RWPE2 (cell line): ENCODE measurements at places on chromosomes 6 and 20.

- peak; percentile 99 for DNase-seq
These were observed 42.6 kb downstream of the KIAA1755 start for GRCh38 chr20:38217791-38218565.

DNA sequence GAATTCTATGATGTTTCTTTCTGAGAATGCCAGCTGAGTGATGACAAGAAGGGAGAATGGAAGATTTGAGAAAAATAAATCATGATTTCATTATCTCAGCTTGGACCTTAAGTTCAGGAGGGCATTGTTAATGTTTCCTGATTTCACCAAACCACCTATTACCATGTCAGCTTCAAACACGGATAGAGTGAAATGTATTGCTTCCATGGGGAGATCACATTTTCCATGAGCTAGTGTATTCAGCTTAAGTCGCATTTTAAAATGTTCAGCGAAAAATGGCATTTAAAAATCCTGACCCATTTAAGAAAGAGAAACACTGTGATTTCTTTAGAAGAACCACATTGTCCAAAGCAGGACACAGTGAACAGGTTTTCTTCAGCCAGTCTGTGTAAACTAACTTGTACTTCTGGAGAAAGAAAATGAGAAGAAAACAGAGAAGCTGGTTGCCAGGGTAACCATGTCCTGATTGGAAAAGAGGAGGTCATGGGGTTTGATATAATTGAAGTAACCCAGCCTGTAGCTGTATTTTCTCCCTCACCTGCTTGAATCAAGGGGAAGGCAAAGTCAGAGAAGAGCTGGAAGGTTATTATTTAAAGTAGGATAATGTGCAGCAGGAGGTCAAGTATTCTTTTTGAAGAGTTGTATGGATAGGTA is 684.1 kb upstream of the NRSN1 start:
- DNase-seq, result no peak

GRCh38 chr20:58652606-58653294 is 1.7 kb downstream of the STX16 start:
- DNase-seq, result peak; percentile 25

- no peak for DNase-seq
These were observed 44.1 kb downstream of the NHSL1 start for GRCh38 chr6:138454981-138455706.

GRCh38 chr6:166119116-166119911 is 48.3 kb downstream of the TBXT start:
- DNase-seq, result no peak

- no peak for DNase-seq
These were observed 338 bp downstream of the RWDD1 start for GRCh38 chr6:116571683-116572000.

- DNase-seq, result no peak
These were observed 174.0 kb upstream of the MAN1A1 start for GRCh38 chr6:119523556-119523955.

GRCh38 chr6:137315081-137315480 is 95.9 kb upstream of the IFNGR1 start:
- no peak for DNase-seq

DNA sequence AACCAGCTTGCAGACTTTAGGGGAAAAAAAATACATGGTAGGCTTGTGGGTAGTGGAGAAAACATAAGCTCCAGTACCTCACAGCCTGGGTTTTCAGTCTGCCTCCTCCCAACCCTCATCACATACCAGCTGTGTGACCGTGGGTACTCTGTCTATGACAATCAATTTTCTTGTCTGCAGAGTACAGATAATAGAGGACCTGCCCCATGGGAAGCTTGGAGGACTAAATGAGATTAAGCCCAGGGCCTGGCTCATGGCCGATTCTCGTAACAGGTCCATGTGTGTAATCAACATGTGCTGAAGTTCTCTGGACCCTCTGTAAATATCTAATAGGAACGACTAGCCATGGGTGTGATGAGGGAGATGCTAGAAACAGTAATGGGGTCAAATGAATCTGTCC is 34.0 kb downstream of the NT5E start:
- DNase-seq, result no peak

DNA sequence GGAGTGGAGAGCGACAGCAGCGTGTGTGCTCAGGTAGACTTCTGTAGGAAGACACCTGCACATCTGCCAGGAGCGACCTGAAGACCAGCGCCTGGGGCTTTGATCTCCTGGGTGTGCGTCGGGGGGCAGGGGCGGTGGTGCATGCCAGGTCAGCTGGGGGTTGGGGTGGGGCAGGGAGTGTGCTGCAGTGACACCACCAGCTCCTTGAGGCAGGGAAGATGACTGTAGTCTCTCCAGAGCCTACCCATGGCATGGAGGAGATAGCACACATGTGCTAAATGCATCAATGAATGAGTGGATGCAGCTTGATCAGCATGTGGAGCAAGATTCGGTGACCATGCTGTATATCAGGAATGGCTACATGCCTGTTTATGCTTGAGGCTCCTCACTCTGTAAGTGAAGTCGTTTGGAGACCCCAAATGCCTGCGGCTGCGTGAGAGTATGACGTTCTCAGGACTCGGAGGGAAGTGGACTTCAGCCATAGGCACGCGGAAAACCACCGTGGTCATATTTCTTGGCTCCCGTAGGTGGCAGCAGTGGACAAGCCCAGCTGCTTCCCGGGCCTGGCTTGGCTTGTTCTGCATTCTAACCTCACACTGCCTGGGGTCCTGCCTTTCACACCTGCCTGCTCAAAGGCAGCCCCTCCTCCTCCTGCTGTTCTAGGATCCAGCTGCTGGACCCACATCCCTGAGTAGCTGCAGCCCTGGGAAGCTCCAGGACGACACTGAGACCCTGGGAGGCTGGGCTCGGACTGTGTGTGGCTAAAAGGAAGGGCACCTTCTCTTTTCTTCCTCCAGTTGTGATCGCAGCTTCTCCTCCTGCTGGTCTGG is 39.4 kb upstream of the KCNK16 start:
- no peak for DNase-seq

GRCh38 chr20:57960803-57961575 is 251.2 kb upstream of the PMEPA1 start:
- no peak for DNase-seq

DNA sequence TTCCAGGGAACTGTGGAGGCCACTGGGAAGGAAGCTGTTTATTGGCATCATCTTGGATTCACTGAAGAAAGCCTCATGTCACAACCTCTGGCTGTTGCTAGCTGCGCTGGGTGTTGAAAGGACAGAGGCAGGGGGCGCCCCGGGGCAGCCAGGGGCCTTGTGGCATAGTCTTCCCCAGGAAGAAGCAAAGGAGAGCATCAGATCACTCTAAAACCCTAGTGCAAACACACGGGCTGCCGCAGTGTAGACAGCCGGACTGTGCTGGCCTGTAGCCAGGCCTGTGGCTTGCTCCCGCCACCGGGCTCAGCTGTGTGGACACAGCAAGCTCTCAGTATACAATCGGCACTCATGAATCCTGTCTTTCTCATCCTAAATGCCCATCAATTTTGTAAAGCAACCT is 23.8 kb upstream of the SMOC2 start:
- DNase-seq, result no peak

GRCh38 chr20:600736-601135 is 9.4 kb downstream of the TCF15 start:
- DNase-seq, result no peak

DNA sequence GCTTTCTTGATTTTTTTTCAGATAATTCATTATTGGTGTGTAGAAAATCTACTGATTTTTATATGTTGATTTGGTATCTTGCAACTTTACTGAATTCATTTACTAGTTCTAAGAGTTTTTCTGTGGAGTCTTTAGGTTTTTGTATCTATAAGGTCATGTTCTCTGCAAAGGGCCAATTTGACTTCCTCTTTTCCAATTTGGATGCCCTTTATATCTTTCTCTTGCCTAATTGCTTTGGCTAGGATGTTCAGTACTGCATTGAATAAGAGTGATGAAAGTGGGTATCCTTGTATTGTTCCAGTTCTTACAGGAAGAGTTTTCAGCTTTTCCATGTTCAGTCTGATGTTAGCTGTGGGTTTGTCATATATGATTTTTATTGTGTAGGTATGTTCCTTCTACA is 14.4 kb upstream of the NKX2-4 start:
- no peak for DNase-seq

GRCh38 chr6:44294832-44295791 is 18.0 kb downstream of the AARS2 start:
- DNase-seq, result no peak

DNA sequence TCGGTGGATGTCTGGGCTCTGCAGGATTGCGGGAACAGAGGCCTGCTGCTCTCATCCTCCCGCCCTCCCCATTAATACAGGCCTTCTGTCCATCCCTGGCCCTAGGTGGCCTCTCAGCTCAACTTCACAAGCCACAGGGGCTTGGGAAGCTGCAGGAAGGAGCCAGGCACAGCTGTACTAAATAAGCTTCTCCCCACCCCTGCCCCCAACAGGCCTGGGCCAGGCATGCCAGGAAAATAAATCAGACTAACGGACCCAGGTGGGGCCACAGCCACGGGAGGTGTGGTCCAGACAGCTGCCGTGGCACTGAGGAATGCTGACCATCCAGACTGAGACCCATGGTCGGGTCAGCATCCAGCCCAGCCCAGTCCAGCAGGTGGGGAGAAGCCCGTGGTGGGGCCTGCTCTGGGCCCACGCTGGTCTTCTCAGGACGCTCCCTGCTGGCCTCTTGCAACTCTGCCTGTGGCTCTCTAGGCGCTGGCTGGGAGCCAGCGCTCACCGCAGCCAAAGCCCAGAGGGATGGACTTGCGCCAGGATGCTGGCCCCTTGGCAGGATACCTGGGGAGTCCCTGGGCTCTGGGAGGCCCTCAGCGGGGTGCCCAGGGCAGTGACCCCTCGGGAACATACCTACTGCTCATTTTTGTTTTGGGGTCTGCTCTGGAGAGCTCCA is 8.6 kb upstream of the YTHDF1 start:
- no peak for DNase-seq

DNA sequence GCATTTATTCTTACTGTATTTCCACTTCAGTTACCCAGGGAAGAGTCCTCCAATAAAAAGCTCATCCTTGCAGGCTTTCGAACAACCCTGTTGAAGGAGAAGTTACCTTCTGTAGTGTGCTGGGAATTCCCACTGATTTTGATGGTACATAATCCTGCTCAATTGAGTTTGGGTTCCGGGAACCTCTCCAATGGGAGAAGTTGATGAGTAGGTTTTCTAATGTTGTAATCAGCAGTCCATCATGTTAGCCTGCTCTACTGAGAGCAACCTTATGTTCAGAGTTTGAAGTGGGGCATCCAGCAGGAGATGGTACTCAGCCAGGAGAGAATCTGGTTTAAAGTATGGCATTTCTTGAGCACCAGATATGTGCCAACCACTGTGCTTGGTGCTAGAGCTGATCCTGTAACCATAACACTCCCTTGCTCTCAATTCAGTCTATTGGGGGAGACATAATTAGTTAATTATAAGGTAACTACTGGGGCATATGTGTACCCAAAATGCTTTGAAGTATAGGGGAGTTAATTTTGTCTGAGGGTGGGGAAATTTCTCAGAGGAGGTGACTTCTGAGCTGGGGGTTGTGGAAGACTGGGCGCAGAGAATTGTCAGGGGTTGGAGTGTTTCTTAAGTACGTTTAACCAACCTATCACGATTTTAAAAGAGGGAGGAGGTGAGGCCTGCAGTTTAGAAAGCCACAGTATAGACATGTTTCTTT is 2.1 kb downstream of the TOP1 start:
- no peak for DNase-seq

DNA sequence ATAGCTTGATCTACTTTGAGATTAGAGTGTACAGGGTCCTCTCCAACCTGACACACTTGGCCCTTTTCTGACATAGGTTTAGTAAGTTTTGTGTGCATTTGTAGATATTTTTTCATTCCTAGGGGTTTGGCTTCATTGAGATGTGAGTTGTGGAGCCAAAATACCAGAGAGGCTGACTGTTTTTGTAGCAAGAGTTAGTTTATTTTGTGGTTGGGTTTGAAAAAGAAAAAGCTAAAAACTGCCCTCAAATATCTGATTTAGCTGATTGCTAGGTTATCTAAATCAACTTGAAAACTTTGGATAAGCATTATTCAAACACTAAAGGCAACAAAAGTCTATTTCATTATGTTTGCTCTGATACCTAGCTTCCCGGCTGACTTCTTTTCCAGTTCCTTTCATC is 164.7 kb upstream of the CENPW start:
- no peak for DNase-seq

GRCh38 chr20:5488823-5489222 is 172.1 kb upstream of the PROKR2 start:
- DNase-seq, result no peak

DNA sequence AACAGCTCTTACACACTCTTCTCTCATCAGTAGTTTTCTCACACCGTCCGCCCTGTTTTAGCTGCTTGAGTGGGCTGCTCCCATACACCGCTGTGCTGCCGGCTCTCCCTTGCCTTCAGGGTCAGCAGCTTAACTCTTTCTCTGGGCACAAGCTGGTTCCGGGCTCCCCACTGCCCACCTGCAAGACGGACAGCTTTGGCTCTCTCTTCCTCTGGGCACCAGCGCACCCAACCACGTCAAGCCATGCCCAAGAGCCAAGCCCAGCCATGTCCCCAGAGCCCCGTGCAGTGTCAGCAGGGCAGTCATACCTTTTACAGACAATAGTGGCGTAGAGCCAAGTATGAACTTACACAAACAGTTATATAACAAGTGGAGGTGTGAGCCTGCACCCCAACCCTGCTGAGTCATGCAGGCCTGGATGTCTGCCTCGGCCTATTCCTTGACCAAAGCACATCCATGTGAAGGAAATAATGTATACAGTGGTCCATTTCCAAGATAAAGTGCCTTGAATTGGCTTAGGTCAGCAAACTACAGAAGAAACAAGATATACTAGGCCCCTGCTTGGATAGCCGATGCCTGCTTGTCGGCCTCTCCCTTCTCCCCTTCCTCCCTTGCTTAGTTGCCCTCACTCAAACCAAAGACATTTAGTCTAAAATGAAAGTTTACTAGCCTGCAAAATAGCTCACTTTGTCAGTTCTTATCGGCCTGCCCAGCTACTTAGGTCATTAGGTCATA is 89.3 kb downstream of the JPH2 start:
- peak; percentile 71 for DNase-seq

- DNase-seq, result peak; percentile 10
These were observed 187.1 kb downstream of the BMP7 start for GRCh38 chr20:57079031-57080005.

- DNase-seq, result no peak
These were observed 794.6 kb downstream of the TFAP2A start for GRCh38 chr6:9620263-9620662.

DNA sequence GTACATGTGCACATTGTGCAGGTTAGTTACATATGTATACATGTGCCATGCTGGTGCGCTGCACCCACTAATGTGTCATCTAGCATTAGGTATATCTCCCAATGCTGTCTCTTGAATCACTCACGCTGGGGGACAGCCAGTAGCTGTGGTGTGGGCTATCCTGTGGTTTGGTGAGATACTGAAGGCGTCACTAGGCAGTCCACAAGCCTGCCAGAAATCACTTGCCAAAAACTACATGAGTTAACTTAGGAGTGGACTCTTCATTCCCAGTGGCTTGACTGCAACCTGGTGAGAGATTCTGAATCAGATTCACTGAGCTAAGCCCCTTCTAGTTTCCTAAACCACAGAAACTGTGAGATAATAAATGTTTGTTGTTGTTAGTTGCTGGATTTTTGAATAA is 191.3 kb downstream of the TSHZ2 start:
- DNase-seq, result no peak

GRCh38 chr20:61104232-61104631 is 147.8 kb upstream of the CDH4 start:
- no peak for DNase-seq

GRCh38 chr6:35411066-35411465 is 41.1 kb upstream of the FANCE start:
- no peak for DNase-seq
